NCI-H2081 treated with DMSO at 0.1 percent for 48 hours (cell line): ENCODE measurements at places on chromosomes 6 and 20.

GRCh38 chr6:154478701-154479060 lies 31.8 kb downstream of the CNKSR3 start:
- no peak for DNase-seq

GRCh38 chr6:38273325-38273724 lies 366.4 kb downstream of the BTBD9 start:
- no peak for DNase-seq

DNA sequence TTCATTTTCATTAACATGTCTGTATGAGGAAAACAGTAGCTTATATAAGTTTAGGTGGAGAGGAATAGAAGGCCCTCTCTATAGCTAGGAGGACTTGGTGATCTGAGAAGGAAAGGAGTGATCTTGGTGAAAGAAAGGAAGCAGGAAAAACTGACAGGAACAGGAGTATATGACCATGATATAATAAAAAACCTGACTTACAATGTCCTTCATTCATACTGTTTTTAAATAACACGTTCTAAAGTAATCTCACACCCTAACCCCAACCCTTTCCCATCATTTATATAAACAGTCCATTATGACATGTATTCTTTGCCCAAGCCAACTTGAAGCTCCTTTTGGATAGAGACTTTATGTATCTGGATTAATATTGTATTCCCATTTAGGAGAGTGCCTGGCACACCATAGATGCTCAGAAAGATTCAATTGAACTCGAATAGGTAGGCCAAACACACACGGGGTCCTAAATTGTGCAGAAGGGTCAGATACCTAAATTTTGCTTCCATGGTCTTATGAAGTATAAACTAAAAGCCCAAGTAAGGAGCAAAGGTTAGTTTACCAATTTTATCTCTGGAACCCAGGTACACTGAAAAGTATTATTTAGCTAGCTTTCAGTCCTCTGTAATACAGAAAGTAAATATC lies 75.9 kb downstream of the OR2B2 start:
- no peak for DNase-seq

GRCh38 chr6:150146436-150146835 lies 3.6 kb downstream of the PPP1R14C start:
- no peak for DNase-seq

- DNase-seq = no peak
These were observed 35.6 kb downstream of the RIOK1 start for GRCh38 chr6:7424967-7425807.

DNA sequence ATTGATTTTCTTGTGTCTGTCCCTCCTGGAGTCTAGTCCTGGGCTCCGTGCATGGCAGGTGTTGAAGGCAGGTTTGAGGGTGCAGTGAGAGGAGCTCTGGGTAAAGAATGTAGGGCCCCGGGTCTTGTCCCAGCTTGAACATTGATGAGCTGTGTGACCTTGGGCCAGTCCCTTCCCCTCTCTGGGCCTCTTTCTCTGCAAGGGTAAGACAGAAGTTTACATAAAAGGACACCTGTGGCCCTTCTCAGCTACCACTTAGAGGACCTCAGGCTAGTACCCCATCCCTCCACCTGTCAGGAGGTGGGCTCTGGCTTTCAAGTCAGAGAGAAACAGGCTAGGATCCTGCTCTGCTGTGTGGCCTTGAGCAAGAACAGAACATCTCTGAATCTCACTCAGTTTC lies 55.3 kb upstream of the CTNNBL1 start:
- DNase-seq = no peak

DNA sequence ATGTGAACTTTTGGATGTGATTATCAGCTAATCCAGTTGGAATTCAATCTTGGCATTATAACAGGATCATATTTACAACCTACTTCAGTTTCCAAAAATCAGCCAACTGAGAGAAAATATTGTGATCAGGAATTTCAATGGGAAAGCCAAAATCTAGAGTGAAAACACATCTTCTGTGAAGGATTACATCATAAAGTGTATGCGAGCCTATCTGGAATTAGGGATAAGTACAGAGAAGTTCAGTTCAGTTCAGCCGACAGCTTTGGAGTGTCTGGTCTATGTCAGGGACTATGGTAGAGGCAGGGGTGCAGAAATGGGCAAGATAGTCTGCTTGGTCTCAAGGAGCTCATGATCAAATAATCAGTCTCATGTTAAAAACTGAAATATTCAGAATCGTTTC lies 12.3 kb upstream of the PRIM2 start:
- DNase-seq = no peak

- DNase-seq = no peak
These were observed 112.4 kb downstream of the ARMC2 start for GRCh38 chr6:108960601-108961000.

GRCh38 chr6:95767897-95768463 lies 190.6 kb downstream of the MANEA start:
- DNase-seq = no peak

- no peak for DNase-seq
These were observed 61.1 kb downstream of the SYCP2L start for GRCh38 chr6:10947966-10948365.

DNA sequence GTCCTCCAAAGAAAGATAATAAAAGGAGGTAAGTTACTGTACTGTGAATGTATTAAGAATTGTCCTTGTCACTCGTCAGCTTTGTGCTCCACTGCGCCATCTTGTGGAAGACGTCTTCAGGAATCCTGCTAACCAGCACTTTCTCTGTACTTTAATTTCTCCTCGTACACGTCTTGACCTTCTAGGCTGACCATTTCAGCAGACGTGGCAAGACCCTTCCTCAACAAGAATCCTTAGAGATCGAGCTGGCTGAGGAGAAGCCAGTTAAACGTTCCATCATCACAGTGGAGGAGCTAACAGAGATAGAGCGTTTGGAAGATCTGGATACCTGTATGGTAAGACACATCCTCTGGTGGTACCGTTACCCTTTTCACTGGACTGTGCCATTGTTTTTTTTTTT lies 95.5 kb upstream of the SCGN start:
- DNase-seq = peak; percentile 4

DNA sequence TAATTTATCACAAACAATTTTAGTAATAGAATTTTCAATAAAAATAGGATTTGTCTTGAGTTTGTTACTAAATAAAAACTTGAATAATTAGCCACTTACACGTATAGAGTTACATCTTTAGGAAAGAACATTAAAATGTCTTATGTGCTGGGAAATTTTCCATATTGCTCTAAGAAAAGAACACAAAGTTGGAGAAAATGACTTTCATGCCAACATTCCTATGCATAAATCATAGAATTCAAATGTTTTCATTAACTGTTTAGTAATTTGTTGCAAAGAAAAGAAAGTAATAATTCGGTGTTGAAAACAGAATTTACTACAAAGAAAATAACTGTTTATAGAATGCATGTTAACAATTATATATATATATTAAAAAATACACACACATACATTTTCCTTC lies 4.7 kb upstream of the TBC1D32 start:
- DNase-seq = no peak

GRCh38 chr6:133756078-133756695 lies 132.7 kb upstream of the TCF21 start:
- DNase-seq = no peak

GRCh38 chr6:14826456-14826855 lies 419.4 kb upstream of the JARID2 start:
- no peak for DNase-seq

DNA sequence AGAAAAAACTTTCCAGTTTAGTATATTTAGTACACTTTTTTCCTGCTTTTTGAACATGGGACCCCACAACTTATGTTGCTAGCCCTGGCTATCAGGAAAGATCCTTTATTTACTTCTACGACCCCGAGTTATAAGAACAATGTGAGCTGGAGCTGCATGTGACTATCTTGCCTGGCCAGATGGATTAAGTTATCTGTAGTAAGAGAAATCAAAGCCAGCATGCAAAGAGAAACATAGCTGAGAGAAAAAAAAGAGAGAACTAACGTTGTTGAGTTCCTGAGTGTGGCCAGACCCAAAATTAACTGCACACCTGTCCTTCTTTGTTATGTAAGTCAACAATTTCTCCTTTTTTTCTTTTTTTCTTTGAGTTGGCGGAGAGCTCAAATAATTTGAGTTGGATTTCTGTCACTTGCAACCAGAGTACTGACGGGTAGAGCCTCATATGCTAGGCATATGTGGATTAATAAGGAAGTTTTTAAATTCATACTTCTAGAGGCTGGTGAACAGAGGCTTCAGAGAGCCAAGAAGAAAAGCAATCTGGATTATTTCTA lies 219.5 kb downstream of the HACE1 start:
- DNase-seq = no peak

GRCh38 chr6:13796781-13797180 lies 17.6 kb downstream of the MCUR1 start:
- DNase-seq = no peak

DNA sequence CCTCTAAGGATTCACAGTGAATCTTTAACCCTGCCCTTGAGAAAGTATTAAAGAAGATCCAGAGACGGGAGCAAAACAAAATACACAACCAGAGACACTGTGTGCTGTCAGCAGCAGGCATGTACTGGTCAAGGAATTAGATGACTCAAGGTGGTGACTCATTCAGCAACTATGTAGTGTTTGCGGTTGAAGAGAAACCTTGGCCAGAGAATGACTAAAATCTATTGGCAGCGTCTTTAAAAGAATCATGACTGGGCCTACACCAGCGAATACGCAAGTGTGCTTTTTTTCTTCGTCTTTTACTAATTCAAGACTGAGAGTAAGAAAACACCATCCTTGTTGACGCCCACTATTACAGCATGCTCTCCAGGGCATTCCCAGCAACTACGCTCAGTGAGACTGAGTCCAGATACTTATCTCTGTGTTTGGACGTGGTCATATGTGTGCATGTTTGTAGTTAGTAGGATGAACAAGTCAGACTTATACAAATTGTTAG lies 72.4 kb upstream of the BACH2 start:
- no peak for DNase-seq

GRCh38 chr6:29791786-29792122 lies 35.9 kb upstream of the HLA-G start:
- DNase-seq = no peak

GRCh38 chr20:23131766-23132165 lies 45.6 kb upstream of the CD93 start:
- no peak for DNase-seq

GRCh38 chr6:45759472-45759810 lies 256.2 kb downstream of the CLIC5 start:
- DNase-seq = no peak
